H4 (cell line): ENCODE measurements at places on chromosomes 1 and 21.

- no peak for DNase-seq
These were observed 5.0 kb downstream of the RAP1GAP start for GRCh38 chr1:21663951-21664805.

DNA sequence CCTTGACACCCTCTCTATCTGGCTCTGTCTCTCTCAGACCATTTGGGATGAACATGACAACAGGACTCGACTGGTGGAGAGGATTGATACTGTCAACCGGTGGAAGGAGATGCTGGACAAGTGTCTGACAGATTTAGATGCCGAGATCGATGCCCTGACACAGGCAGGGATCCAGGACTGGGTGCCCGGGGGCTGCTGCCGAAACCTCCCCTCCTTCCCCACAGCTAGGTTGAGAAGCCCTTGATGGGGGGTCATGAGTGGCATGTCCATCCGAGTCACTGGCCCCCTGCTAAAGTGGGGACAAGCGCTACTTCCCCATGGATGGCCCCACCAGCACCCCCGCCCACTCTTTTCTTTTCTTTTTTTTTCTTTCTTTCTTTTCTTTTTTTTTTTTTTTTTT lies 1.2 kb downstream of the TEKT2 start:
- no peak for DNase-seq

DNA sequence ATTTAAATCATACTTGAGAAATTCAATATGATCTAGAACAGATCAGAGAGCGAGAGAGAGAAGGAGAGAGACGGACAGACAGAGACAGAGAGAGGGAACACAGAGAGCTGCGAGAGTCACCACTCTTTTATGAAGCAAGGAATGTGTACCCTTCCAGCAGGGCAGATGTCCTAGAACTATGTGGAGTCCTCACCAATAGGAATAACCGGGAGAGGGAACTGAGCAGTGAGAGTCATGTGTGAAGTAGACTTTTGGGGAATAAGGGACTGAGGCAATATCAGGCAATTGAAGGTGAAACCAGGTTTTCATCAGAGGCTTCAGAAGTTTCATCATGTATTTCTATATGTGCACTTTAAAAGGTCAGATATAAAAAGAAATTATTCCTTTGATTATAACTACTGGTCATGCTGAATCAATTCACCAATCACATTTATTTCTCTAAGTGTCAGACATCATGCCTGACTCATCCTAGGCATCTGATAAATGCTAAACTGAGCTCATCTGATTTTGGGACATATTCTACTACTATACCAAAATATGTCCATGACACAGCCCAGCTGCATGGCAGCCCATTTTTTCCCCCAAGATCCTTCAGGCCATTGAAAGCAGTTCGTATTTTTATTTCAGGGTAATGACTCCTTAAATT lies 22.4 kb downstream of the VTCN1 start:
- DNase-seq = no peak

DNA sequence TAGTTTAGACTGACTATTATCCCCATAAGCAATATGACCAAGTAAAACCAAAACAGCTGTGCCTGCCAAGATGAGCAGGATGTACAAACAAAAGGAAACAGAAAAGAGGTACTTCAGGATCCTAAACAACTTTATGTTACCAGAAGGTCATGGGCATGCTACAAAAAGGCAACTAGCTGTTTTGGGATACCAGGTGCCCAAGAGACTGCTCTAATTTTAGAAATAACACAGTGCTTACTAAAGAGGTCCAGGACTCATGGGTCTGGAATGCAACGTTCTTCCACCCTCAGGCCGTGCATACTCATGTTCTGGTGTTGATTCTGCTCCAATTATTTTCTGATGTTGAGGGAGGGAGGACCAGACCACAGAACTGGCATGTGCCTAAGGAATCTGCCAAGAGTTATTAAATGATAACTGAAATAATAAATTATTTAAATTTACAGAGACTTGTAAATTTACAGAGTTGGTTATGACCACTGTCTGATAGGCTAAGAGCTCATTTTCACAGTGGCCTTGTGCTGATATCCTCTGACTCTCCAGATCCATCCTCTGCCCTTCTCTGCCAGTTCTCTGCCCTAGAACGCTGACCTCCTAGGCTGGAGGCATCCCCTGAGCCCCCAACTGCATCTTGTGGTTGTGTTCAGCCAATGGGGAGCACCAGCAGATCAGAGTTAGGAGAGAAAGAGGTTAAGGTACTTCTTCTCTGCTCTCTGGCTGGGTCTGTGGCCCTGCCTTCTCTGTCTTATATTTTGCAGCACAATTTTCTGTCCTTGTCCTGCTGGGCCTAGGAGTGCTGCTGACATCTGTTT lies 37.7 kb upstream of the BCL10 start:
- DNase-seq = peak; percentile 29

- no peak for DNase-seq
These were observed 65.8 kb downstream of the BEND5 start for GRCh38 chr1:48710915-48711314.

DNA sequence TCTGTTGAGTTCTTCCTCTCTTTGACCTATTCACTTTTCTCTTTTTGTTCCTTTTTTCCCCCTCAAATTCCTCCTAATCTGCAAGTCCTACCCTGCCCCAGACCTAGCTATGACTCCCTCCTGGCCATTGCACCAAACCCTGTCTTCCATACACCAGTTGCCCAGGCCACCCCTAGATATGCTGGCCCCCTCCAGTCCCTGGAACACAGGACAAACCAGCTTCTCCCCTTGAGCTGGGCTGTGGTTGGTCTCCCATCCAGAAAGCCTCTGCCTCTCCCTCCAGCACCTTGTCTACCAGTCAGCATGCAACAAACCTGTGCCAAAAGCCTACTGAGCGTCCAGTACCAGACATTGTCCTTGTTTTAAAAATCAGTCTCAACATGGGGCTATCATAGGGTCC lies 59.4 kb downstream of the ELK4 start:
- no peak for DNase-seq

DNA sequence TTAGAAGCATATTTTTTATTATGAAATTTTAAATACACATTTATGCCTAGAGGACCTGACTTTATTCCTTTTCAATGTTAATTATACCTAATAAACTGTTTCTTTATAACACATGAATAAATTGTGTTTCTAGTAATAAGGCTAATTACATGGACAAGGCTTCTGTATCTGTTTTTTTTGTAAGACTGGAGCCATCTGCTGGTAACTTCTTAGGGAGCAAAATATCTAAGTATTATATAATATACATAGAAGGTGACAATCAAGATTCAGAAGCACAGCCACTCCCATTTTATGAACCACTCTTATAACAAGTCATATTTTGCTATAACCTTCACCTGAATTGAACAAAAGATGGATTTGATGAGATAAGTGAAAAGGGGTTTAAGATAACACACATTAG lies 84.2 kb downstream of the LBR start:
- DNase-seq = no peak

DNA sequence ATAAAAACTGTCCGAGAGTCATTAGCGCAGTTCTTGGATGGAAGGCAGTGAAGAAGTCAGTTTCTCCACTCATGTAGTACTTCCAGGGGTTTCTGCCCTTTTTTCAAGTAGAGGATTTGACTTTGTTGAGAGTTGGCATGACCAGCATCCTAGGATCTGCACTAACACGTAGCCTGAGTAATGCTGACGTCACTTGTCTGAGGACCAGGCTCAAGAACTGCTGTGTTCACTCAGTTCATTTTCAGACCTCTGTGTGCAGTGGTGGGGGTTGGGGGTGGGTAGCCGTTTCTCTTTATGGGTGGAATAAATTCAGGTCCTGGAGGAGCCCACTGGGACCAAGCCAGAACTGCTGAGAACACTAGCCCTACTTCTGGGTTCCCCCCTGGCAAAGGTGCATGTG lies 53.3 kb downstream of the MRPS6 start:
- no peak for DNase-seq

DNA sequence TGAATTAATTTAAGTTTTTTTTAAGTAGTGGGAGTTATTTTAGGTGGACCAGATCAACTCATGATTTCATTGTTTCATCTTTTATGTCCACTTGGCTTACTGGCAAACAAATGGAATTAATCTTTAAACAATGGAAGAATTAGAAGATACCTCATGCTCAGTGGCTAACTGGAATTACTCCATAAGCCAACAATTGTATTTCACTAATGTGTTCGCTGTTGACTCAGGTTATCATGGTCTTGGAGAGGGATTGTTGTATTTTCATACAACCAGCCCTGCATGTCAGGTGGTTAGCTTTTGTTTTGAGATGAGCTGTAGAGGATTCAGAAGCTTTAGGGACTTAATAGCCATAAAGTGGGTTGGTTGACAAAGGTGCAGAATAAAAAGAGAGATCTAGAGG lies 57.2 kb upstream of the HMCN1 start:
- DNase-seq = no peak

DNA sequence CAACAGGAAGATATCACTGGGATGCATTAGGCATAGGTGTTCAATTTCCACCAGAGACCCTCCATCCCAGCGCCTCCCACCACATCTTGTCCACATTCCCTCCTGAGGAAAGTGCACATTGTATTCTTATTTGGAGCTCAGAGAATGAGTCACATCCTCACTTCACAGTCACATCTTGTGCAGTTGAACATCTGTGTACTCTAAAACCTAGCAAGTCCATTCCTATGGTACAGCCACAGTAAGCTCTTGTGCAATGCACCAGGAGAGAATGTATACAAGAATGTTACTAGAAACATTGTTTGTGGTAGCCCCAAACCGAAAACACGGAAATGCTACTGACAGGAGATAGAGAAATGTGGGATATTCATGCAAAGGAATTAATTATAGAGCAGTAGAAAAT lies 1.6 kb upstream of the KDF1 start:
- DNase-seq = peak; percentile 95

DNA sequence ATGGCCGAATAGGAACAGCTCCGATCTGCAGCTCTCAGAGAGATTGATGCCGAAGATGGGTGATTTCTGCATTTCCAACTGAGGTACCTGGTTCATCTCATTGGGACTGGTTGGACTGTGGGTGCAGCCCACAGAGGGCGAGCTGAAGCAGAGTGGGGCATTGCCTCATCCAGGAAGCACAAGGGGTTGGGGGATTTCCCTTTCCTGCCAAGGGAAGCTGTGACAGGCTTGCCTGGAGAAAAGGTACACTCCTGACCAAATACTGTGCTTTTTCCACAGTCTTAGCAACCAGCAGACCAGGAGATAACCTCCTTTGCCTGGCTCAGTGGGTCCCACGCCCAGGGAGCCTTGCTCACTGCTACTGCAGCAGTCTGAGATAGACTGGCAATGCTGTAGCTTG lies 66.9 kb downstream of the HSD3B1 start:
- DNase-seq = no peak

DNA sequence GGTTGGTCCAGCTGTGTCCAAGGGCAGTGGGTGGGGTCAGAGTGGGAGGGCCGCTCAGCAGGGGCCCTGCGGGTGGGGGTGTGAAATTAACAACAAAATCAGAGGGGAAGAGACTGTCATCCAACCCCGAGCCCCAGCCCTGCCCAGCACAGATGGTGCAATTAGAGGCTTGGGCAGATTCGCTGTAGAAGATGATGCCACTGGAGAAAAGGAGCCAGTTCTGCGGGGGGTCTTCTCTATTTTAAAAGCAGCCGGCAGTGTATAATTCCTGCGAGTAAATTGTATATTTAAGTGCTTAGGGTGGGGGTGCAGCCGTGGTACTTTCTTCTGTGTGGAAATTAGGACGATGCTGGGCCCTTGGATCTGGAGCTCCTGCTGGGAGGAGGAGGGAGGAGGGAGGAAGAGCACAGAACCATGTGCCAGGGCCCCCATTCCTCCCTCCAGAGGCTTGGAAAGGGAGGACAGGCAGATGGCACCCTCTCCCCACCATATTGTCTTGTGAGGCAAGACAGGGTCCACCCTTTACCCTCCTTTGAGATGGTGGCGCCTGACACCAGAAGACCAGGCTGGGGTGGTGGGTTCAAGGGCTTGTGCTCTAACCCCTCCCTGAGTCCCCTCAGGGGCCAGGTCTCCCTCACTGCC lies 89.2 kb downstream of the ACTL8 start:
- no peak for DNase-seq

DNA sequence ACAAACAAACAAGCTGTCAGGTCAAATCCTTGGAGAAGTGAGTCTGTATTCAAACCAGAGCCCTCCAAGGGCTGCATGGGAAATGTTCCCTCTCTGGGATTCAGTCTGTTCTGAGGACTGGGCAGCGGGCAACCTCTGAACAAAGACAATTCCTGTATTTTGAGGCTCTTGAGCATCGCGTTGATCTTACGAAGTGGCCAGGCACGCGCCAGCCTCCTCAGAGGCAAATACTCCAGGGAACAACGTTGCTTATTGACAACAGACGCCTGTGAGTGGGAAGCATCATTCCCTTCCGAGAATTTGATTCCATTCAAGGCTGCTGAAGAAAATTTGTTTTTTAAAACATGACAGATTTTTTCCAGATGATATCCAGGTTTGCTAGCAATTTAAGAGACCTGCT lies 20.0 kb upstream of the TACSTD2 start:
- DNase-seq = no peak

DNA sequence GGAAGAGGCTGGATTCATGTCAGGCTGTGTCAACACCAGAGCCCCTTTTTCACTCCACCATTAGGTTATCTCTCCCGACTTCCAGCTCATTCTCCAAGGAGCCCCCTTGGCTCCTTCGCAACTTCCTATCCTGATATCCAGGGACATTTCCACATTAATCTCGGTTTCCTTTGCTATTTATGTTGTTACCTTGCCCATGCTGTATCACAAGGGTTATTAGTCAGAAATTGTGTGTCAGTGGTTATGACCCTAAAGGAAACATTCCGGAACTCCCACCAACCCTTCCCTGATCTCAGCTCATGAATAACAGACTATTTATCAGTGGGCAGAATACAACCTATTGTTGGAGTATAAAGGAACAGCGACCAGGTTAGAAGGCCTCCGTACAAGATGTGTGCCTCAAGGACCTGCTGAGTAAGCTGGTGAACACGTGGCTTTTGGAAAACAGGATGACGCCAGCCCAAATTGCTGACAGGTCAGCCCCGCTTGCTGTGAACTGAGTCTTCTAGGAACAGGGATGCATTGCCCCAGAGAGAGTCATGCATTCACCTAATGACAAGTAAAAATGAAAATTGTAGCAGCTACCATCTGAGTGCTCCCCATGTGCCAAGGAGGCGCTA lies 121.5 kb downstream of the PLPP3 start:
- no peak for DNase-seq
